Stimulated activated CD8-positive, alpha-beta memory T cell treated with anti-CD3 and anti-CD28 coated beads, Interleukin-12 subunit alpha, Interleukin-12 subunit beta, amount 100 ng/mL, for 4 hours (primary cell): ENCODE measurements at places on chromosomes 7 and 10.

DNA sequence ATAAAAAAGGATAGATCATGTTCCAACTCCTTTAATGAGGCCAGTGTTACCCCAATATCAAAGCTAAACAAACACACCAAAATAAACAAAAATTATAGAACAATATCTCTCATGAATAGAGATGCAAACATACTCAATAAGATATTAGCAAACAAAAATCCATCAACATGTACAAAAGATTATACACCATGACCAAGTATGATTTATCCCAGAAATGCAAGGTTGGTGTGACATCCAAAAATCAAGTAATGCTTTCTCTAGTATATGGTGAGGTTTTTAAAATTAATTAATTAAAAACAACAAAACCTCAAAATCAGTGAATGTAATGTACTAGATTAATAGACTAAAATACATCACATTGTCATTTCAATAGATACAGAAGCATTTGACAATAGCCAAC is 11.0 kb upstream of the MSMB start:
- no peak for DNase-seq

DNA sequence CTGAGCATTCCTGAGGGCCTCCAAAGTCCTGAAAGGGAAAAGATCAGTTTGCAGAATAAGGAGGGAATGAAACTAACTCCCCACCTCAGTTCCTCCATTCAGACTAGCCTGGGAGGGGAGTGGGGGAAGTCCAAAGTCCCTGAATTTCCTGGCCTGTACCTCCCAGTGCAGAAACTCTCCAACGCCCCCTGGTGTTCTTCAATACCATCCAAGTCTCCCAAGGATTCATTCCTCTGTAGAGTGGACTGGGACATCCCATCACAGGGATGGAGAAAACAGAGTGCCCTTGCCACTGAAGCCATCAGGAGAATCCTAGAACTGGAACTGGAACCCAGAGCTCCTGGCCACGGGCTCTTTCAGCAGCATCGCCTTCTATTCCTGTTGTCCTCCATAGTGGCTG is 1.6 kb upstream of the COL13A1 start:
- no peak for DNase-seq

GRCh38 chr10:119393421-119393820 is 149.1 kb downstream of the RGS10 start:
- no peak for DNase-seq

DNA sequence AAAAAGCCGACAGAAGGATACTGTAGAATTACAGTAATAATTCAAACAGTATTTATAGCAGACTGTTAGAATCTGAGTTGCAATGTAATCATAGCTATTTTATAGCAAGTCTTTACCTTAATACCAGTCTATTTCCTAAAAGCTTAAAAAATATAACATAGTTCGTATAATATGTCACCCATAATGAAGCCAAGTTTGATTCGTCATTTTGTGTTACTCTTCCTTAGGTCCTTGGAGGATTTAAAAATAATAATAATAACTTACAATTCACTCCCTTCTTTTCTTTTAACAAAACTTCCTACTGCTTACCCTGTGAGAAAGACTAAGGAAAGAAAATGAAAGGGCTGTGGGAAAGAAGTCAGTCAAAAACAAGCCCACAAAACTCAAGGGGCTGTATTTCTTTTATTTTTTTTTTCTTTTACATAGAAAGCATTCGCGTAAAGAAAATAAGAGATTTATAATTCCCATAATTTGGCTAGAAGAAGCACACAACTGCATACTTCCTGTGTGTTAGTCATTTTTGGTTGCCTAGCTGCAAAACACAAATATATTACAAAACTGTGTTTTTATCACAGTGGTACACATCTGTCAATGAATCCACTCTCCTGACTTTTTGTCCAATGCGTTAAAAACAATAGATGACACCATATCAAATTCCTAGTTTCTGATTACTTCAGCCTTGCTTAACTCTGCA is 187.2 kb upstream of the CELF2 start:
- DNase-seq = no peak

DNA sequence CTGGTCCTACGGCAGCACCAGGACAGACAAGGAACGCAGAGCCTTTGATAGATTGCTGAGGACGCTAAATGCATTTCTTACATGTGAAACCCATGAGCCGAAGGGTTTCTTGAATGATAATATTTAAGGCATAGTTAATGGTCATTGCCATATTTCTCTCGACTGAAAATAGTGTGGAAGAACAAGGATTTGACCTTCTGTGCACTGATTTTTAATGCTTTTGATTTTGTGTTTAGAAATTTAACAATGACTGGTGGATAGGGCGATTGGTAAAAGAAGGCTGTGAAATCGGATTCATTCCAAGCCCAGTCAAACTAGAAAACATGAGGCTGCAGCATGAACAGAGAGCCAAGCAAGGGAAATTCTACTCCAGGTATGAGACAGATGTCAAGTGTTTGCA is 150.8 kb downstream of the NSUN6 start:
- DNase-seq = no peak

DNA sequence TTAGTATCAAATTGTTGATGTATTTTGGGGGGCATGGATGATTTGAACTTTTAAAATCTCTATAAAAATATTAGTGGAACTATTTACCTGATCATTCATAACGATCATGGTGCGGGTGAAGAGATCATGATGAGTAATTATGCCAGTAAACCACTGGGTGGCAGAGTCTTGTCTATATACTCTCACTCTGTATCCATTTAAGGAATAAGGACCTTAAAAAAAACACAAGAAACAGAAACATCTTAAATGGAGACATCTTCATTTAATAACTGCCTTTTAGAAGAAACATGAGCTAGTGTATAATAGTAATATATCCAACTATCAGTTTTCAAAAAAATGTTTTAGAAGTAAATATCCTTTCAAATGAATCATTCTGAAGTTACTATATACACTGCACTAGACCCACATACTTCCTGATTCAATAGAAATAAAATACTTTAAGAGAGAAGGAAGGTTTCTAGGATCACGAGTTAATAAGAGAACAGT is 84.0 kb downstream of the NRBF2 start:
- DNase-seq = no peak

DNA sequence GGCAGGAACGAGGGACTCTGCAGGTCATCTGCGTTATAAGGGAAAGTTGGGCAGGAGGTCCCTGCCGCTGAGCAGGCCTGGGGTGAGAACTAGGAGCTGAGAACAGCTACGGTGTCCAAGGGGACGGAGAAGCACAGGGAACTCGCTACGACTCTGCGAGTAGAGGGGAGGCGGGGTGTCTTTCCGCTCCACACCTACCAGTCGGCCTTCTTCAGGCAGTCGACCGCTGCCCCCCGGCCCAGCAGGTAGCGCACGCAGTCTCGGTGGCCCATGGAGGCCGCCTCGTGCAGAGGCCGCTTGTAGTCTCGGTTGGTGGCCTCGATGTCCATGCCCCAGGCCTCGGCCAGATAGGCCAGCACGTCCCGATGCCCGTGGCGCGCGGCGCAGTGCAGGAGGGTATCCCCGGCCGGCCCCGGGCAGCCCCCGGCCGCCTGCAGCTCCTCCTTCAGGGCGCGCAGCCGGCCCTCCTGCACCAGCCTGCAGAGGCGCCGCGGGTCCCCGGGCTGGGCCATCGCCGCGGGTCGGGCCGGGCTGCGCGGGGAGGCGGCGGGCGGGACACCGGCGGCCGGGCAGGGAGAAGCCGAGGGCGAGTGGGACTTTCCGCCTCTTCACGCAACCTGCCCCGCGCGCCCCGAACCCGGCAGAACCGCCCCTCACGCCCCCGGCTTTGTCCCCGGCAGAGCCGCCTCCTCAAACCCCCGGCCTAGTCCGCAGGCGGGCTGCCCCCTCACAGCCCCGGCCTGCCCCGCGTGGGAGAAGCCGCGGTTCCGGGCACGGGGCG is 660 bp downstream of the ANKRD16 start:
- DNase-seq = peak; percentile 26

- DNase-seq = no peak
Measured at GRCh38 chr7:41756650-41757182, 53.8 kb upstream of the INHBA start.

GRCh38 chr10:101772895-101773761 is 2.8 kb downstream of the FGF8 start:
- DNase-seq = no peak

- DNase-seq = no peak
Measured at GRCh38 chr10:75904499-75905283, 473.3 kb downstream of the LRMDA start.

DNA sequence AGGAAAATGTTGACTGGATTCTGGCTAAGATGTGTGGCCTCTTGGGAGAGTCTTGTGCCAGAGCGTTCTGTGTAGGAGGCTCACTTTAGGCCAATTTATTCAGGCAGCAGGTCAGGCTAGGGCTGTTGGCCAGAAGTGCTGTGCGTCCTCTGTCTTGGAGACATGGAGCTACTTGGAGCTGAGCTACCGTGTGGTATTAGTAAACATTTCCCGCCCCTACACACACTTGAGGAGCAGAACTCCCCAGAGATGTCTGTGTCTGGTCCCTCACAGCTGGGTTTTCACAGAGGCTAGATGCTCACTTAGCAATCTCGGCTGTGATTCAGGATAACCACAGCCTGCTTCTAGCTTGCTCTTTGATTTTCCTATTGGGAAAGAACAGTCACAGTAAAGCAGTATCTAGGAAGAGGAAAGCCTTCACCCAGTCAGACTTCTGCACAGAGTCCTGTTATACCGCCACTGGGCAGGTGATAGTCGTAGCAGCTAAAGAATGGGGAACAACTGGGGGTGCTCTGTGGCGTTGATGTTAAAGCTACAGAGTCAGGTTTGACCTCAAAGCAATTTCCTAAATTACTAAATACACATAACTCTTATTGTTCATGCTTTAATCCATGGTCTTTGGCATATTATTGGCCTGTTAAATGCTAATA is 86.7 kb downstream of the MDFIC start:
- DNase-seq = no peak

- no peak for DNase-seq
Measured at GRCh38 chr7:35753761-35754603, 46.9 kb upstream of the SEPTIN7 start.

DNA sequence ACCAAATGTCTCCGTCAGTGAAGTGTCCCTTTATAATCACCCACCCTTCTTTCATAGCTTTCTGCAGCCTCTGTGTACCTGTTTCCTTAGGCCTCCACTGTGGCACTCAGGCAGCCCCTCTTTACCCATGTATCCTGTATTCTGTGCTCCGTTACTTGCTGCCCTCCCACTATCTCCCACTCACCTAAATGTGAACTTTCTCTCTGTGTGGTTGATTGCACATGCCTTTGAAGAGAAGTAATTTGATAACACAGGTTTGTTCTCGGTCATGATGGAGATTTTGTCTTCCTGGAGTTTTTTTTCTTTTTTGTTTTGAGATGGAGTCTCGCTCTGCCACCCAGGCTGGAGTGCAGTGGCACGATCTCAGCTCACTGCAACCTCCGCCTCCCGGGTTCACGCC is 61.5 kb downstream of the REEP3 start:
- no peak for DNase-seq

- no peak for DNase-seq
Measured at GRCh38 chr7:135095450-135095849, 52.4 kb upstream of the TMEM140 start.

- DNase-seq = no peak
Measured at GRCh38 chr7:137940218-137940617, 61.7 kb downstream of the CREB3L2 start.

DNA sequence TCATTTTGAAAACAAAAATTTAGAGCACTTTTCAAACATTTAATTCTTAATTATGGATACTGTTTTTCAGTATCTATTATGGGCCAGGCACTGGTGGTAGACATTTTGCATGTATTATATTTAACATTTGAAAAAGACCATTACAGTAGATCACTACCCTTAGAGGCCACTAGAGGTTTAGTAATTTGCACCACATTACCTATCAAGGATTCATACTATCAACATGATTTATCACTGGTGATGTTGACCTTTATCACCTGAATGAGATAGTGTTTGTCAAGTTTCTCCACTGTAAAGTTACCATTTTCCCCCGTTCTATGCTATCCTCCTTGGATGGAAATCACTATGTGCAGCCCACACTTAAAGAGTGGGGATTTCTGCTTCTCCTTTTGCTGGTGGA is 4.4 kb upstream of the SNX13 start:
- no peak for DNase-seq

DNA sequence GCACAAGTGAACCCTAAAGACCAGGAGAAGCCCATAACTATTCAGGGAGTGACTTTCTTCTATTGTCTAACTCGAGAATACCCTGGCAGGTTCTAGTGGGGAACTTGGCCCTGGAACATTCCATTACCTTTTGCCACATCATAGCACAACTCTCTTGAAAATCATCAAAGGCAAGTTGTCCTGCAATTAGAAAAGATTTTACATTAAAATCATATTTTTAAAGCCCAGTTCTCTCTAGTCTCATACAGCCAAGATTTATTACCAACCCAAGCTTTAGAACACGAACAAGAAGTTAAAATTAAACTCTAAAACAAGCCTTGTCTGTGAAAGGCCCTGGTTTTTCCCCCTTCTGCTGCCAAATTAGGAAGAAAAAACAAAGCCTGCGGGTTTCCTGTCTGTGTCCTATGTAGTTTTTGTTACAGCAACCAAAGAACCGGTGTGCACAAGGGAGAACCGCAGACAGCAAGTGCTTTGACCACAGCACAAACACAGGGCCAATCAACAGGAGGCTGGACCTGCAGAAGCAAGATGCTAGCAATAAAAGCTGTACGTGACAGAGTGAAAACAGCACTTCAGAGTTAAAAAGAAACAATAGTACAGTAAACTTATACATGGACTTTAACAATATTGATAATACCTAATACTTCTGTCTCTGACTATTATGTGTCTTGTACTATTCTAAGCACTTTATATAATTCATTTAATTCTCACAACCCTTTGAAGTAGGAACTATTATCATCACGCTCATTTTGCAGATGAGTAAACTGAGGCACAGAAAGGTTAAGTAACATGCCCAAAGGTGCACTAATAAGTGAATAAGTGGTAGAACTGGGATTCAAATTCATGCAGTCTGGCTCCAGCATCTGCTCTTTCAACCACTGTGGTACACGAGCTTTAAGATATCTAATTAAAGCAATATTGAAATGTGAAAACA is 65.8 kb downstream of the STK17A start:
- peak; percentile 37 for DNase-seq

- DNase-seq = no peak
Measured at GRCh38 chr10:52871191-52871843, 98.7 kb upstream of the MBL2 start.

- DNase-seq = no peak
Measured at GRCh38 chr7:115707258-115708012, 323.1 kb downstream of the TFEC start.

GRCh38 chr7:27088002-27088922 is 7.5 kb downstream of the HOXA1 start:
- DNase-seq = no peak

- DNase-seq = no peak
Measured at GRCh38 chr7:4958477-4959301, at the start of gene MMD2. Gene MMD2, minus strand, starts transcription at chr7:4959187. Its CDS starts 170 bp downstream, at chr7:4959017.
